ENCODE measurements at places on chromosomes 2 and 18. TPM values are rescaled to one million over a fixed set of nuclear protein-coding genes. Genes with fewer than 3 reads are reported as not detected.

The PLB1 gene
- total RNA-seq, result 15.4 TPM

The FBXO15 gene
- 0.50 TPM for total RNA-seq

The INPP5D gene
- total RNA-seq, result 55.8 TPM

The PRSS56 gene
- not detected for total RNA-seq

The ZNF521 gene
- 38.1 TPM for total RNA-seq

The RPRM gene
- not detected for total RNA-seq

The SLC9A2 gene
- 0.12 TPM for total RNA-seq

The GALR1 gene
- total RNA-seq, result not detected

The DNAJB2 gene
- 27.5 TPM for total RNA-seq

The TP53I3 gene
- total RNA-seq, result 17.6 TPM

The TYMS gene
- total RNA-seq, result 6.4 TPM

The TMEM247 gene
- total RNA-seq, result not detected

The ABCG8 gene
- not detected for total RNA-seq

The NT5DC4 gene
- total RNA-seq, result not detected

The EPB41L5 gene
- total RNA-seq, result 14.2 TPM

The HDAC4 gene
- 39.8 TPM for total RNA-seq

The TUBB8B gene
- not detected for total RNA-seq
